Lower lobe of right lung (tissue), 2 donors: ENCODE measurements at places on chromosomes 3 and 15.

GRCh38 chr15:81914333-81914732 lies 131.5 kb downstream of the MEX3B start:
- DNase-seq, result no peak

- DNase-seq, result no peak
Measured at GRCh38 chr15:48380198-48380597, 49.0 kb downstream of the DUT start.

DNA sequence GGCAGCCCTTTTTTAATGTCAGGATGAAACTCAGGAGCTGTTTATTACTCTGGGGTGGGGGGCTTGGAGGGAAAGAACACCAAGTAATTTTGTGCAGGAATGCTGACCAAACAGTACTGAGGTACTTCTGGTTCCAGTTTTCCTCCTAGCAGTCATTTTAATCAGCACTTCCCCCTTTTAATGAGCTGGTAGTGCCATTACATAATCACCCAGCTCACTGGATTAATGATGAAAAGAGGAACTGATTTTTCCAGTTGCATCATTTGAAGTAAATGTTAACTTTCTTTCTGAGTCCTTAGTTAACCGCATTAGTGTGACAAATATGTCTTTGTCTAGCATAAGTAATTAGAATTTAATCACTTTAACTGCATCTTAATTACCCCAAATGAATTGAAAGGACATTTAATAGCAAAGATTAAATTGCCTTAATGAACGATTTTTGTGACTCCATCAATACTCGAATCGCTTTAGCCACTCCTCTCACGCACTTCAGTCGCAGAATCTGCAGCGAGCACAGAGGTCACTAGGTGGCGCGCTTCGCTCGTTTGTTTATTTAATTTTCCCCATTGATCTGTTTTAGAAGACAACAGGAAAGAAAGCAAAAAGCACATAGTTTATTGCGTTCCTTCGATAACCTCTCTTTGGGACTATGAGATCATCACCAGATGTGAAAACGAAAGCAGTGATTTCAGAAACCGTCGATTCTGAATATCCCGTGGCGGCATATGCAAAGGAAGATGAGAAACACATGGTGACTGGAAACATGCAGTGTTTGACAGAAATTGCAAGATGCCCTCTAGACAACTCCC lies 9.8 kb downstream of the ONECUT1 start:
- peak; percentile 70 for DNase-seq

DNA sequence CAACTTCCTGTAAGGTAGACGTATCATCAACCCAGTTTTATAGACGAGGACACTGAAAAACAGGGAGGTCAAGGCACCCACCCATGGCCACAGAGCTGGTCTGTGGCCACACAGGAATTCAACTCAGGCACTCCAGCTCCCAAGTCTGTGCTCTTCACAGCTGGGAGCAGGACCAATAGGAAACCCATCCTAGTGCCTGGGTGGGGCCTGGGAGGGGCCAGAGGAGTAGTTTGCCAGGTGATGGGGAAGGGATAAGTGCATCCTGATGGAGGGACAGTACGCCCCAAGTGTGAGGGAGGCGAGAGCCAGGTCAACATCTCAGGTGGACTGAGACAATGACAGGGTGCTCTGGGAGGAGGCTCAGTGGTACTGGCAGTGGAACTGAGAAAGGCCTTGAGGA lies 22.0 kb downstream of the KIF9 start:
- DNase-seq, result peak; percentile 22

DNA sequence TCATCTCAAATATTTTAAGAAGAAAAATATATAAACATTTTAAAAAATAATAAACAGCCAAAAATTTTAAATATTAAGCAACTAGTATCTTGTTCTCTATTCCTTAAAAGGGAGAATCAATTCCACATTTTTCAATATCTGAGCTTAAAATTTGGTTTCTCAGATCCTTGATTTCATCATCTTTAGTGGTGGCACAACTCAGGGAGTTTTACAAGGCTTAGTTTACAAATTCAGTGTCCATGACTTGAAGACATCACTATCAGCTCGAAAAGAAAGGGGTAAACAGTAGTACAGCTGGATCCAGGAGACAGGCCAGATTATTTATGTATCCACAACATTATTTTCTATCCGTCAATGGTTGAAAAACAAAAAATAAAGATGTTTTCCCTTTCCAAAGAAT lies 11.6 kb downstream of the IGF2BP2 start:
- DNase-seq, result no peak

DNA sequence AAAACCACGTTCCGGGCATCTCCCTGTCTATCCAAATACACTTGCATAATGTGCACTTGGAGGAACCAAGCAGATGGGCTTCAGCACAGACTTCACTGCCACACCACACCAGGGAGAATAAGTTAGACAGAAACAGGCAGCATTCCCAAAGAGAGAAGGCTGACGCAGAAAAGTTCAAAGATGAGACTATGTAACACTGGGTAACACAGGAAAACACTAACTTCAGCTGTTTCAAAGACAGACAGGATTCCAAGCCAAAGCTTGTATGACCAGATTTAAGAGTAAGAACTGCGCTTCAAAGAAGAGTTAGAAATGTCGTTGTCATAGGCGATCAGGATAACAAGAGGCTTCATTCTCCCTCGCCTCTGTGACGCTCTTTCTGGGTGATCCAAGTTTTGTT lies 19.9 kb downstream of the SLC51A start:
- no peak for DNase-seq

GRCh38 chr15:60414016-60414682 lies 16.4 kb upstream of the ANXA2 start:
- no peak for DNase-seq

DNA sequence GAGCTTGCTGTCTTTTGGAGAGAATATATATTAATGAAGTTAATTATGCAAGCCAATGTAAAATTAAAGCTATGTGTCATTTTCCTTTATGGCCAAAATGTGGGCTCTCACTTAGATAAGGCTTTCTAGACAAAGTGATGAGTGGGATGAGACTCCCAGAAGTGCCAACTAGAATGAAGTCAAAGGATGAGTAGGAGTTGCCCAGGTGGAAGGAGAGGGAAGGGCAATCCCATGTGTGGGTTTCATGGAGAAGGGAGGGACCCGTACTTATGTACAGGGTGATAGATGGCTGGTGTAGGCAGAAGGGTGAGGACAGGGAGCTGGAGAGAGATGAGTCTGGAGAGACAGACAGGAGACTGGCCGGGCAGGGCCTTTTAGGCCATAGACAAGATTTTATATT lies 239.2 kb downstream of the THRB start:
- DNase-seq, result no peak

GRCh38 chr3:28923994-28924393 lies 356.9 kb upstream of the RBMS3 start:
- no peak for DNase-seq

GRCh38 chr3:178987745-178988144 lies 83.9 kb downstream of the ZMAT3 start:
- no peak for DNase-seq
